Naive B cell (primary cell): ENCODE measurements at places on chromosomes 11 and 22.

DNA sequence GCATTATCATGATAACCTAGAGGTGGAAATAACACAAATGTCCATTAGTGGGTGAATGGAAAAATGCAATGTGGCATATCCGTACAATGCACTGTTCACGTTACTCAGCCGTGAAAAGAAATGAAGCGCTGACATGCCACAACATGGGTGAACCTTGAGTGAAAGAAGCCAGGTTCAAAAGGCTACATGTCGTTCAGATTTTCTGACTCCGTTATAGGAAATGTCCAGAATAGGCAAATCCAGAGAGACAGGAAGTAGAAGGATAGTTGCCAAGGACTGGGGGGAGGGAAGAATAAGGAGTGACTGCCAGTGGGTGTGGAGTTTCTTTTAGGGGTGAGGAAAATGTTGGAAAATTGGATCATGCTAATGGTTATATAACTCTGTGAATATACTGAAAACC lies 133.8 kb downstream of the ATXN10 start:
- DNase-seq: no peak

- DNase-seq: no peak
Measured at GRCh38 chr11:72426103-72426757, 8.1 kb downstream of the CLPB start.

GRCh38 chr22:34161431-34162123 lies 241.3 kb upstream of the LARGE1 start:
- DNase-seq: no peak

GRCh38 chr22:49112176-49112575 lies 715.5 kb downstream of the BRD1 start:
- DNase-seq: no peak

DNA sequence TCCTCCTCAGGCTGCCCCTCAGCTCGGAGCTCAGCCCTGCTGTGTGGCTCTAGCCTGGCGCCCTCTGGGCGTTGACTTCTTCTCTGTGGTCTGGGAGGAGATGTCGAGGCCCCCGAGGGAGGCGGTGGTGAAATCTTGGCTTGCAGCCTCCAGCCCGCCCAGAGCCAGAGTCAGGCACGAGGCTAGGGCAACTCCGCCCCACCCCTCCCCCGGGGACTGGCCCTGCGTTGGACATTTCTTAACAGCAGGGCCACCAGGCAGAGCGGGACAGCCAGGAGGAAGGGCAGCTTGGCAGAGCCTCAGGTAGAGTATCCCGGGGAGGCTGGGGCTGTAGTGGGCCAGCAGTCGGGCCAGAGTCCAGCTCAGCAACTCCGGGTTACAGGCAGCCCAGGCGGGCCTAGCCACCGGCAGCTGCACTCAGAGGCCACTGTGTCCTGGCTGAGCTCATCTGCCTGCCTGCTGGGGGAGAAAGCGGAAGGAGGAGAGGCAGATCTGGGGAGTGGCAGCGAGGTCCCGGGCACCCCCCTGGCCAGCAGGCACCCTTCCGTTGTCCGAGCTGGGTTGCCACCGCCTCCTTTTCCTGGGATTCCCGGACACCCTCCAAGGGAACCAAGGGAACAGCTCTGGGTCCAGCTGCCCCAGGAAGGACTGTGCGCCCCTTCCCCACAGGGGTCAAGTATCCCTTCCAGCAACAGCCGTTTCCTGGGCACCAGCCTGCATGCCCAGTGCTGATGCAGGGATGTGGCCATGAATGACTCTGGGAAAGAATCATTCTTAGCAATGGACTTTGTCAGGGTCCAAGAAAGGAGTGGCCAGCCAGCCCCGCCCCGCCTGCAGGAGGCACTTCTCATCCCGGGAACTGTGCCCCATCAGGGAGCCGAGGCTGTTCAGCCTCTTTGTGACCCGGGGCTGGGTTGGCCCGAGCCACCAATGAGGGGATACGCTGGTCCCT lies at the start of gene ALDH3B1:
Gene ALDH3B1, plus strand, starts transcription at position 238 of the 952 bp plus-strand sequence. CDS start 4,971 bp downstream, outside the sequence.
- no peak for DNase-seq
